ENCODE measurements at places on chromosomes 2 and 18.
A peak's percentile ranks its signal among the peaks of the same experiment; 100 is the strongest.

DNA sequence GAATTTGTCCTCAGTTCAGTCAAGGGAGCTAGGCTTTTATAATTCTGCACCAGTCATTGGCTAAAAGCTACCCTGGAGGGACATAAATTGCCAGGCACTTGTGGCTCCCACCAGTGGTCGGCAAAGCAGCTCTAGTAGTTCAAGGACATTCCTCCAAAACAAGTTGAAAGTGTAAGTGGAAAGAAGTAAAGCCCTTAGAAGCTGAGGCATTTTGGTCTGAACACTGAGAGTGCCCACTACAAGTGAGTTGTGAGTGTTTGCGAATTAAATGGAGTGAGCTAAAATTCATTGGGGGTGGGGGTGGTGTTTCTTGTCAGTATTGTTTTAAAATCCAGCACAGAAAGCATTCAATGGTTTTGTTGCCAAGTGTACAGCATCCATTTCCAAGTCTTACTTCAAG, 879.9 kb upstream of the CDH2 start:
- no peak for DNase-seq

- DNase-seq, result no peak
These were observed 96.5 kb downstream of the DLGAP1 start for GRCh38 chr18:4358618-4359017.

GRCh38 chr2:128438586-128438985, 119.9 kb upstream of the HS6ST1 start:
- DNase-seq, result no peak

GRCh38 chr18:6785001-6785400, 55.5 kb downstream of the ARHGAP28 start:
- no peak for DNase-seq

- no peak for DNase-seq
These were observed 419.2 kb upstream of the CYRIA start for GRCh38 chr2:17084877-17085276.

DNA sequence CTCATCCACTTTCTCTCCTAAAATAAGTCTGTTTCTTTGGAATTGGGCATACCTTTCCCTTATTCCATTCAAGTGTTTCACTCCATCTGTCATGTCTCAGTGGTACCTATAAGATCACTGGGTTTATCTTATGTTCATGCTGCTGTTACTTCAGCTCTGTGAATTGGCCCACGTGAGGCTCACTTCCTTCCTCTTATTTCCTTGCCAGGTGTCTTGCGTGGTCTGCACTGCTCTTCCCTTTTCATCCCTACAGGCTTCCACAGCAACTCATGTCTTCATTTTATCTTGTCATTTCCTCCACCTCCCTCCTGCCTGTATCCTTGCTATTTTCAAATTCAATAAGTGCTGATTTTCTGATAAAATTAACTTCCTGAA, 159.1 kb upstream of the ALPP start:
- no peak for DNase-seq

DNA sequence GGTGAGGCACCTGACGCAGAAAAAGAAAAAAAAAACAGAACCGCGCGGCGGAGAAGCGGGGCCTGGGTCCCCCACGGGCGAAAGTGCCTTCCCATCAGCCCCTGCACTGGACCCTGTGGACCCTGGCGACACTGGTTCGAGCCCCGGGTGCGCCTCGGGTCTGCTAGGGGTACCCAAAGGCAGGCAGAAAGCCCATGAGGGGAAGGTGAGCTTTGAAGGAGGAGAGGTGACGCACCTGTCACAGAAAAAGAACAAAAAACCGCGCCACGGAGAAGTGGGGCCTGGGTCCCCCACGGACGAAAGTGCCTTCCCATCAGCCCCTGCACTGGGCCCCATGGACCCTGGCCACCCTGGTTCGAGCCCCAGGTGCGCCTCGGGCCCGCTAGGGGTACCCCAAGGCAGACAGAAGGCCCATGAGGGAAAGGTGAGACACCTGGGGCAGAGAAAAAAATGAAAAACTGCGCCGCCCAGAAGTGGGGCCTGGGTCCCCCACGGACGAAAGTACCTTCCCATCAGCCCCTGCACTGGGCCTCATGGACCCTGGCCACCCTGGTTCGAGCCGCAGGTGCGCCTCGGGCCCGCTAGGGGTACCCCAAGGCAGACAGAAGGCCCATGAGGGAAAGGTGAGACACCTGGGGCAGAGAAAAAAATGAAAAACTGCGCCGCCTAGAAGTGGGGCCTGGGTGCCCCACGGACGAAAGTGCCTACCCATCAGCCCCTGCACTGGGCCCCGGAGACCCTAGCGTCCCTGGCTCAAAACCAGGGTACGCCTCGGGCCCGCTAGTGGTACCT, 227.4 kb downstream of the CCDC74A start:
- DNase-seq, result no peak

DNA sequence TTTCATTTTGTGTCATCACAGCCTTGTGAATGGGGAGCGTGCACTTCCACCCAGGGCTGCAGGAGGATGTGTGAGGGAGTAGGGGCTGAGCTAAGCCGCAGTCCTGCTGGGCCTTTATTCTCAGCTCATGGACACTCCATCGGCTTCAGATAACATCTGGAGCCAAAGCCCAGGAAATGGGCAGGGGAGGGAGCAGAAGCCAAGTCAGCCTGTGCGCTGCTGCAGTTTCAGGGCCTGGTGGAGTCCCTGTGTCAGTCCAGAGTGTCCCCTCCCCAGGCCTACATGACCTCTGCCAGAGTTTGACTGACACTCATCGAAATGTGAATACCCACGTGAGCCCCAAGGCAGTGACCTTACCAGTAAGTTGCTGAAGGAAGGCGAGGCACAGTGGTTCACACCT, 242.2 kb downstream of the LOXHD1 start:
- DNase-seq, result no peak

DNA sequence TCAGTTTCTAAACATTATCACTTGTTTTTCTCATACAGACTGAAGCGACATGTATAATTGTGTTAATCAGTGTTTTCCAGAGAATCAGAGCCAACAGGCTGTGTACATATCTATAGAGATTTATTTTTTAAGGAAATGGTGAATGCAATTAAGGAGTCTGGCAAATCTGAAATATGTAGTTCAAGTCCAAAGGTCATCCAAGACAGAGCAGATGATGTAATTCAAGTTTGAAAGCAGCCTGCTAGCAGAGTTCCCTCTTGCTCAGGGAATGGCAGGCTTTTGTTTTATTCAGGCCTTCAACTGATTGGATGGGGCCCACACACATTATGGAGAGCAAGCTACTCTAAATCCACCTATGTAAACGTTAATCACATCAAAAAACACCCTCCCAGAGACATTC, 282.6 kb downstream of the CBLN2 start:
- no peak for DNase-seq

- DNase-seq, result peak; percentile 14
These were observed 239.0 kb downstream of the CCDC178 start for GRCh38 chr18:33201509-33201926.

GRCh38 chr18:53153281-53153680, 813.3 kb downstream of the DCC start:
- no peak for DNase-seq

DNA sequence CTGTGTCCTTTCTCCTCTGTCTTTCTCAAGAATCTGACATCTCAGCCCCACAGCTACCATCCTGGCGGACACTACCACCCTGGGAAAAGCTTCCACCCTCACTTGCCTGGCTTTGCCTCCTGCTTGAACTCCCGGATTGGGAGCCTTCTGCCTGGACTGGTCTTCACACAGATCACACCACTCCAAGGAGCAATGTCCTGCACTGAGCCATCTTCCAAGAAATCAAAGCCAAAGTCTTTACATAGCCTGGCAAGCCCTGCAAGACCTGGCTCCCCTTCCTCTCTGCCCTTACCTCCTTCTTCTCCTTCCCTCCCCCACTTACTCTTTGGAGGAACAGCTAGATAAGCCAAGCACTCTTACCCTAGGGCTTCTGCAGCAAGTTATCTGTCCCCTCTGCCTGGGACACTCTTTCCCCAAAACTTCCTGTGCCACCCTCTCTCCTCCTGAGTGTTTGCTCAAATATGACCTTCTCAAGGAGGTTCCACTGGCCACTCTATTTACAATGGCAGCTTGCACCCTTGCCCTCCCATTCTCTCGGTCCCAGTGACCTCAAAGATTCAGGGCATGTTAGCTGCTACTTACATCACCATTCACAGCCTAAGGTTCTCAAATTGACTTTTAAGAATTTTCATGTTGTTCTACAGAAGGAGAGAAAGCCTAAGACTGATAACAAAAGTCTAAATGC, 9.7 kb downstream of the ATP8B1 start:
- DNase-seq, result no peak

DNA sequence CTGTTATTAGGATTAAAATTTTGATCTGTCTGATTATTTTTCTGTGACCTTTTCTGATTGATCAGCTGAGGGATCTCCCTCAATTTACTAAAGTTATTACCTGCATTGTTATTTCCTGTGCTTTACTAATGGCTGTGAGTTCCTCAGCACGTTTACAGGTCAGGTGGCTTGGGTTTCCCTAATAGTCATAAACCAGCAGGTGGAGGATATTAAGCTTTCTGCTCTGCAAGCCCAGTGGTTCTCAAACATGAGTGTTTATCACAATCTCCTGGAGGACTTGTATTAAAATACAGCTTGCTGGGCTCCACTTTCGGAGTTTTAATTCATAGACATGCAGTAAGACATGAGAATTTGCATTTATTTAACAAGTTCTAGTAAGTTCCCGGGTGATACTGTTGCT, 22.4 kb upstream of the UGP2 start:
- DNase-seq, result no peak

- DNase-seq, result no peak
These were observed 12.9 kb downstream of the RAMP1 start for GRCh38 chr2:237872178-237872887.

DNA sequence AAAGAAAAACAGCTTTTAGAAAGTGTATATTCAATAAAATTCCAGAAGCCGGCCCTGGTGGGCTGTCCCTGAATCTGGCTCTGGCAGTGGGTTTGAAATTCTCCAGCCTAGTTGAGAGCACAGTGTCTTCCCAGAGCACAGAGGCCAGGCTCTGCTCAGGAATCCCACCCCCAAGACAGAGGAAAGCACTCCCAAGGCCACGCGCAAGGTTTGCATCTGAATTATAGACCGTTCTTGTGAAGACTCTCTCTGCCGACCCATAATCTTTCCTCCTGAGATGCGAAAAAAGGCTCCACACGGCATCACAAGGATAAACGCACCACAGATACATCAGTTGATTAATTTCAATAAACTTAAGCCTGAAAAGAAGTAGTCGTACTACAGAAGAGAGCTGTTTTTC, 342.2 kb downstream of the CMPK2 start:
- DNase-seq, result no peak

DNA sequence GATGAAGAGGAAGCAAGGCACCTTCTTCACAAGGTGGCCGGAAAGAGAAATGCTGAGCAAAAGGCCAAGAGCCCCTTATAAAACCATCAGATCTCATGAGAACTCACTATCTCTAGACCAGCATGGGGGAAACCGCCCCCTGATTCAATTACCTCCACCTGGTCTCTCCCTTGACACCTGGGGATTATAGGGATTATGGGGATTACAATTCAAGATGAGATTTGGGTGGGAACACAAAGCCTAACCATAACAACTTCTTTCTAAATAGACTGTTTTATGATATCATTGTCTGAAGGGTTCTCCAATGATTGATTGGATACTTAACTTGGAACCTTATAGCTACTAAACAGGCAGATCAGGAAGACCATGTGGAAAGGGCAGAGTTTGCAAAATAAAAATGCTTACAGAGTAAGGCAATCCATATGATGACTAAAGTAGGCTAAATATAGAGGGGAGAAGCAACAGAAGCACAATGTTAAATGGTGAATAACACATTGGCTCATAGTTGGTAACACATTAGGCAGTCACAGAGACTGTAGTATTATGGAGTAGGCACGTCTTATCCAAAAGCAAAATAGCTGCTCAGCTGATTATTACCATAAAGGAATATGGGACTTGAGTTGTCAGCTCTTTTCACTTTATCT, 179.0 kb downstream of the BARD1 start:
- no peak for DNase-seq

- no peak for DNase-seq
These were observed 18.0 kb upstream of the NOL4 start for GRCh38 chr18:34242739-34243138.

DNA sequence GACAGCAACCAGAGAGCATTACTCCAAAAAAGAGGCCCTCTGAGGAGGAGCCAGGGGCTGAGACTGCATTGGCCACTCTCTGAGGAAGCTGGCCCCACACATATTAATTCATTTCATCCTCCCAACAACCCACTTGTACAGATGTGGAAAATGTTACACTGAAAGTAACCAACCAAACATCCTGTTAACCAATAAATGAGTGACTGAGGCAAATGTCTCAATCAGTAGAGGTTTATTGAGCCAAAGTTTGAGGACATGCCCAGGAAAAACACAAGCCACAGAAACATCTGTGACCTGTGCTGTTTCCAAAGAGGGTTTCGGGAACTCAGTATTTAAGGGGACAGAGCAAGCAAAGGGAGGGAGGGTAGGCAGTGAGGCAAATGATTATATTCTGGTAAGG, 53.0 kb downstream of the SKA1 start:
- DNase-seq, result peak; percentile 64

GRCh38 chr2:121805766-121806143, 50.3 kb downstream of the TSN start:
- DNase-seq, result no peak

DNA sequence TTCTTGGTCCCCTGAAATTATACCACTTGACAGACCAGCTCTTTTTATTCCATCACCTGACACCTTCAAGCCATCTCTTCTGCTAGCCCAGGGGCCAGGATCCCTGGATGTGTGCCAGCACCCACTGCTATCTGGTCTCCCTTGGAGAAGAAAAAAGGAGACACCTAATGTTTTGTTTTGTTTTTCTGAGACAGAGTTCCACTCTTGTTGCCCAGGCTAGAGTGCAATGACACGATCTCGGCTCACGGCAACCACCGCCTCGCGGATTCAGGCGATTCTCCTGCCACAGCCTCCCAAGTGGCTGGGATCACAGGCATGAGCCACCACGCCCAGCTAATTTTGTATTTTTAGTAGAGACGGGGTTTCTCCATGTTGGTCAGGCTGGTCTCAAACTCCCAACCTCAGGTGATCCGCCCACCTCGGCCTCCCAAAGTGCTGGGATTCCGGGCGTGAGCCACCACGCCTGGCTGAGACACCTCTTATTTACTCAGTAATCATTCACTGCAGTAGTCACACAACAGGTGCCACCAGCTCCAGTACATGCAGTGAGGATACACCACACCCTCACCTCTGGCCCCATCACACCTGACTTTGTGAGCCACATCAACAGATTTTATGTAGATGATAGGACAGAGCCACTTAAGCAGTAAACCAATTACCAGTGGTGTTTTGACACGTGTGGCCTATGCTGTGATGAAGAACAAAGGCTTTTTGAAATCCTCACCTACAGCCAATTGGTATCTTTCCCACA, 42.8 kb upstream of the PCBP1 start:
- no peak for DNase-seq

GRCh38 chr2:27291865-27292264, 9.6 kb downstream of the TRIM54 start:
- no peak for DNase-seq

GRCh38 chr18:75261430-75262223, 51.0 kb downstream of the TSHZ1 start:
- no peak for DNase-seq

All from HL-60 (cell line).